ENCODE measurements at places on chromosomes 1 and 21.

GRCh38 chr1:159799446-159799985 is 2.6 kb upstream of the FCRL6 start:
- no peak for DNase-seq

DNA sequence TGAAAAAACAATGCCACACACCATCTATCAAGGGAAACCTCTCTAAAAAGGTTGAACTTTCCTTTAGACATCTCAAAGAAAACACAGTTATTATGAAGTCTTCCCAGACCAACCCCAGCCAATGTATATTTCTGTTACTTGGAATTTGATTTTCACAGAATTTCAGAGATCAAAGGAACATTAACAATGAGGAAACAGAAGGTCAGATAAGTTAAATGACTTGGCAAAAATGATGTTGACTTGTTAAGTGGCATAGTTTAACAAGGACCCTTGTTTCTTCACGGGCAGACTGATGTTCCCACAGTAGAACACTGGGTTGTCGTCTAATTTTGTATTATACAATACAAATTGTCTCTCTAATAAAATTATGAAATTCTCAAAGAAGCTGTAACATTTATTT is 29.0 kb downstream of the NME7 start:
- DNase-seq, result no peak

DNA sequence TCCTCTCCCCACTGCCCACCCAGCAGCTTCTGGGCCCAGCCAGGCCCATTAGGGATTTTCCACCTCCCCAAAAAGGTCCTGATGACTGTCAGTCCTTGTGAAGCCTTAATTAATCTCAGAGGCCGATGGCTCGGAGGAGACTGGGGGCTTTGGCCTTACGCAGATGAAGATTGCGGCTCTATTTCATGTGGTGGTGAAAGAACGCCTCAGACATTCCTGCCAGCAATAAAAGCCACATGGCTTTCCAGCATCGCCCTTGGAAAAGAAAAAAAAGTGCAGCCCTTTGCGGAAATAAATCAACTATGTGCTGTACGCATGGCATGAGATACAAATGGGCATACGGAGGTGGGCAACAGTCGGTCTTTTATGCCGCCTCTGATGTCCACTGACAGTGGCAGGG is 6.6 kb upstream of the RUNX3 start:
- DNase-seq, result no peak

- DNase-seq, result no peak
Observed at GRCh38 chr1:205920159-205920558, 23.1 kb downstream of the SLC26A9 start.

DNA sequence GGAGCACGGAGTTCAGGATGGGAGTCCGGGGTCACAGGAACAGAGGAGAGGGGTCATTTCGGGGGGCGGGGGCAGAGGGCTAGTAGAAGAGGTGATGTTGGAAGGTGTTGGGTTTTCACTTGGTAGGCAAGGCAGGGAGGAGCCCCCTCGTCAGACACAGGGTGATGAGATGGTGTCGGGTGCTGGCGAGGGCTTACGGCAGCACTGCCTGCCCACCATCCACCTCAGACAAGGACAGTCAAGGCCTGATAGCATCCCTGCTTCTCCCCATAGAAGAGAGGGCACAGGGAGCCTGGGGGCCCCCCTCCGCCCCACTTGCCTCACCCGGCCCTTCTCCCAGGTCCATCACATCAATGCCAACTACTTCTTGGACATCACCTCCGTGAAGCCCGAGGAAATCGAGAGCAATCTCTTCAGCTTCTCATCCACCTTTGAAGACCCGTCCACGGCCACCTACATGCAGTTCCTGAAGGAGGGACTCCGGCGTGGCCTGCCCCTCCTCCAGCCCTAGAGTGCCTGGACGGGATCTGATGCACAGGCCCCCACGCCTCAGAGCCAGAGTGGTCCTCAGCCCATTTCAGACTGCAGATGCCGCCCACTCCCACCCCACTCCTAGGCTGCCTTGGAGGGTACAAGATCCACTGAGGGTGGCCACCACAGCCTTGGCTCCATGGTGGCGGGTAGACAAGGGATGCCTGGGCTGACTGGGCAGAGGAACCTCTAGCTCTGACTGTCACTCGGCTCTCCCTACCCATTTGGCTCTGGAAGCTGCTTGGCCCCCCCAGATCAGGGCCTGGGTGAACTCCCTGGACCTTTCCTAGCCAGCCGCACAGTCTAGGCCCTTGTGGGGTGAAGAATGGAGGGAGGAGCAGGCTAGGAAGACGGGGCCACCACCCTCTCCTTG is 4.3 kb upstream of the MTFR1L start:
- no peak for DNase-seq

GRCh38 chr1:8721679-8722324 is 95.6 kb downstream of the RERE start:
- no peak for DNase-seq

DNA sequence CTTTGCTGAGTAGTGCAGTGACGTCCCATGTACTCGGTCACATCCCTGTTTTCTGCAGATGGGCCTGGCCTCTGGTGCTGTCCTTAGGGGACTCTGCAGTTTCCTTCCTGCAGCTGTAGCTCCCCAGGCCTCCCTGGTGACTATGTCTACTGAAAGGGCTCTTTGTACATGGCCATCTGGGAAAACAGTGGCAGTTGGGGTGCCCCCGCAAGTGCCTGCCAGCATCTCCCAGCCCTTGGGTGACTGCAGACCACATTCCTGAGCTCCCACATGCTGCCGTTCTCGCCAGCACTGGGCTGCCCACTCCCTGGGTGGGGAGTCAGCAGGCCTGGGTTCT is 37.5 kb upstream of the KCNA10 start:
- no peak for DNase-seq

DNA sequence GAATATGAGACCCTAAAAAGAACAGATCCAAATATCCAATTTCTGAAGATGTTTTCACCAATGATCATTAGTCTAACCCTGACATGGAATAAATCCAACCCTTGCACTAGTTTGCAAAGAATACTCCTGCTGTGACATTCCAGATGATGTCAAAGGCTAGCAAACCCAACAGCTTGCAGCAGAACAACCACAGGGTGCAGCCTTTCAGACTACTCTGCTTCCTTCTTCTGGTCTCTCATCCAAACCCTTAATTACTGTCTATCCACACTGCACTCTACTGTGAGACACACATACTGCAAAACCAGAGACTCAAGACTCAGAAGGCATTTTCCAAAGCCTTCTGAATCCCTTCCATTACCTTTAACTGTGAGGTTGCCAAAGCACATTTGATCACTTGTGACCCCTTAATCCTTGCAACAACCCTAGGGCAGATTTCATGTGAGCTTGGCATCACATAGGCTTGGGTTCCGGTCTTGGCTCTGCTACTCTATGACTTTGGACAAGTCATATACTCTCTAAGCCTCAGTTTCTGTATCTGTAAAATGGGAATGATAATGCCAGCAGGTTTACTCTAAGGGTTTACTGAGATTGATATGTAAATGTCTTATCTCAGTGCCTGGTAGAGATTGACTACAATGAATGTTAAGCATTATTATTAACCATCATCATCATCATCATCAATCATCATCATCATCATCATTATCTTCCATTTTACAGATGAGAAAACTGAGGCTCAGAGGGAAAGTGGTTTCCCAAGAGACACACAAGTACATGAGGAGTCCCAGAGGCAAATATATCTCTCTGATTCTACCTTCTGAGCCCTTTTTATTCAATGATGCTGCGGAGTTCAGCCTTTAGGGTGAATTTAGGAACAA is 94.5 kb downstream of the SYF2 start:
- DNase-seq, result no peak

DNA sequence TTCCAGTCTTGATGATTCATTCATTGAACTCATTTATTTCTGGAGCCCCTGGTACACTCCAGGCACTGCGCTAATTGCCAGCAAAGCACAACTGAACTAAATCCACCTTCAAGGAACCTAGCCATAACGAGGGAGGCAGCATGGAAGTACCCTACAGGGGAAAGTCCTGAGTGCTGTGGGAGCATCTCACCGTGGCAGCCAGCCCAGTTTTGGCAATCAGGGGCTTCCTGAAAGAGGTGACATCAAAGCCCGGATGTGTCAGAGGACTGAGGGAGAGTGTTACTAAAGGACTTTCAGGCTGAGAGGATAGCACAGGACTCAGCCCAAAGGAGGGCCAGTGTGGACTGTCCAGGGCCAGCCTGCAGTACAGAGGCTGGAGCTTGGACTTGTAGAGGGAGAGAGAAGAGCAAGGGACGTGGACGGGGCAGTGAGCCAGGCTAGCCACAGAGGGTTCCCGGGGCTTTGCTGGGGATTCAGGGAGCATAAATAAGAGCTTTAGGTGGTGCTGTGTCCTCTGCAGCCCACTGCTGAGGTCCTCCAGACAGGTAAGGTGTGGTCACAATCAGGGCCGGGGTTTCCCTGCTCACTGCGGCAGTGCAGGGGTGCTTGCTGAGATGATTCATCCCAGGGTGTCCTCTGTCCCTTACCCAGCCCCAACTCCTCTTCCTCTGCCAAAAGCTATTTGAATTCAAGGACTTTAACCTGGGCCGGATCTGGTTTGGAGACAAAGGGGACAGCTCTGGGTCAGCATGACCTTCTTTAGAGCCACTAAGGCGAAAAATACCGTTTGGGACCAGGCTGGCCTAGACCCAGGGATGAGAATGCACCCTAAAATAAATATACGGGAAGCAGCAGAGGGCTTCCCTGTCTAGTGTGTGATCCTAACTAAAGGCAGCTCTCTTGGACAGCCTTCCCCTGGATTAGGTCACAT is 128.3 kb downstream of the EDEM3 start:
- DNase-seq, result no peak

DNA sequence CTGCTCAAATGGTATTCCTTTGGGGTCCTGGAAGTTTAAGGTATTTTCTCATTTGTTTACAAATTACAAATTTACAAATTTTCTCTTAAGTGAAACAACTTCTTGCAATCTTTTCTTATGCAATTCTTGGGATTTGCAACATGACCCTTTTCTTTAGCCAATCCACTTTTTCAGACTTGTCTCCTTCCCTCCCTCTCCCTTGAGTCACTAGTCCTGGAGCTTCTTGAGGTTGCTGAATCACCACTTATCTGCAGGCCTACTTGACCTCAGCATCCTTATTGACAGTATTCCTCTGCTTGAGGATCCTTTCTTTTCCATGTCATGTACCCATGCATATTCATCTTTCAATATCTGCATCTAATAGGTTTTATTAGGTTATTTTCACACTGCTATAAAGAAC is 302.8 kb upstream of the ADAMTS5 start:
- DNase-seq, result peak; percentile 92

DNA sequence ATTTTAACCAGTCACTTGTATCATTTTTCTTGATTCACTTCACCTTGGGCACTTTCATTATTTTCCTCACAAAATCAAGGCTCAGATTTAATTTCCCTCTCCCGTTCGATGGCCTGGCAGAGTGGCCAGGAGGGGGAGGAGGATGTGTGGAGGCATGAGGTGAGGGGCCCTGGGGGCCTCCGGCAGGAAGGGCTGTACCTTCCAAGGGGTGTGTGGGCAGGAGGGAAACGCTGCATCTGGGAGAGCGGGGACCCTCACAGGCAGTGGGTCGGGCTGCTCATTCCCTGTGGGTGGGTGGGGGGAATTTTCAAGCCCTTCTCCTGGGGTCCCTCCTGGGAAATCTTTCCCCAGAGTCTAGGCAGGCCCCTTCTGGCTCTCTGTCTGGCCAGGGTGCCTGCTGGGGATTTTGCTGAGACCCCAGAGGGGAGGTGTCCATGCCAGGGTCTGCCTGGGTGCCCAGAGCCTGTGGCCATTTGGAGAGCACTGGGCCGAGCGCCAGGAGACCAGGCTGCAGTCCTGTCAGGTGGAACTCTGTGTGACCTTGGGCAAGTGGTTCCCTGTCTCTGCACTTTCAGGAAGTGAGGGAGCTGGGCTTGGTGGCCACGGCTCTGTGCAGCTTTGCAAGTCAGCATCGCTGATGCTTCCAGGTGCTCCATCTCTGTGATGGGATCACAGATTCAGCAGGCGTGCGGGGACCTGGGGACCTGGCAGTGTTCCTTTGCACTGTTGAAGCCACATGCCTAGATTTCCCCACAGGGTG is 81.9 kb upstream of the C1orf174 start:
- no peak for DNase-seq

GRCh38 chr1:244066954-244067716 is 16.1 kb downstream of the ZBTB18 start:
- DNase-seq, result no peak

DNA sequence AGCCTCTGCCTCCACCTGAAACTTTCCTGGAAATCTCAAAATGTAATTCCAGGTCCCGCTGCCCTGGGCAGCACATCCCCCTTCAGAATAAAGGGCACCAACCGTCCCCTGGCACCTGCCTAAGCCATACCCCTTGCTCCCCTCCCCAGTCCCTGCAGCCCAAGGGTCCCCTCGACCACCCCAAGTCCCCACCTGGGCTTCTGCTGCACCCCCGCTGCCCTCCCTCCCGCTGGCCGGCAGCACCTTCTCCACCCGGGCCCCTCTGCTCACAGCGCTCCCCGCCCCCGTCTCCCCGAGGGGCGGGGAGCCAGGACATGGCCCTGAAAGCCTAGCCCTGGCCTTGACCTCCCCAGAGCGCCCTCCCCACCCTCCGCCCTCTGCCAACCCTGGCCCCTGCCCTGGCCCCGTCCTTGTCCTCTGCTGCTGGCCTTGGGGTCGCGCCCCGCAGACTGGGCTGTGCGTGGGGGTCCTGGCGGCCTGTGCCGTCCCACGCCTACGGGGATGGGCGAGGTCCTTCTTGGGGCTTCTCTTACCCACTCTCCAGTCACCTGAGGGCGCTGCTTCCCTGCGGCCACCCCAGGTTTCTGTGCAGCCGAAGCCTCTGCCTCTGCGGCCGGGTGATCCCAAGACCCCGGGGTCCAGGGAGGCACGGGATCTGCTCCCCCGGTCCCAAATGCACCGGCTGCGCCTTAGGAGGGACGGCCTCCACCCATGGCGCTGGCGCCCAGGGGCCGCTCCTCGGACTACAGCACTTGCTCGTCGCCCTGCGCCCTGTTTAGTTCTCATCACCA is 41.7 kb downstream of the WDR4 start:
- no peak for DNase-seq

DNA sequence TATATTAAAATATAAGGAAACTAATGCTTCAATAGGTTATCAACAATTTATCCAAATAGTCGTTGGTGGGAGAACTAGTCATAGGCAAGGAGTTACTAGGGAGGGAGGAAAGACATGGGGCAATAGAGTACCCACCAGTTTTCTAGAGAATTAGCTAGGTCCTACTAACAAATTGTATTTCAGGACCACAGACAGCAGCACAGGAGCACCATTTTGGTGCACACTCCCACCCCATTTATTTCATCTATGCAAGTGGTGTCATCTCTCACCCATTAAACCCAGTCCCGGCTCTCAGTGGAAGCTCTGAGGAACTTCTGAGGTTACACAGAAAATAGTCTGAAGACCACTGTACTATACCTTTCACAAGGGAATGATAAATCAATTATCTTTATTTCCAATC is 89.0 kb upstream of the BCAR3 start:
- no peak for DNase-seq

- no peak for DNase-seq
Observed at GRCh38 chr1:107575226-107575625, 389.8 kb downstream of the VAV3 start.

- no peak for DNase-seq
Observed at GRCh38 chr1:153872331-153872730, 50.4 kb downstream of the GATAD2B start.

- no peak for DNase-seq
Observed at GRCh38 chr1:31748365-31748764, 15.8 kb downstream of the ADGRB2 start.

Measured in HCEC 1CT (cell line).